ENCODE measurements at places on chromosomes 2 and 18.

GRCh38 chr2:121135168-121135853, 149.7 kb downstream of the TFCP2L1 start:
- DNase-seq = no peak

DNA sequence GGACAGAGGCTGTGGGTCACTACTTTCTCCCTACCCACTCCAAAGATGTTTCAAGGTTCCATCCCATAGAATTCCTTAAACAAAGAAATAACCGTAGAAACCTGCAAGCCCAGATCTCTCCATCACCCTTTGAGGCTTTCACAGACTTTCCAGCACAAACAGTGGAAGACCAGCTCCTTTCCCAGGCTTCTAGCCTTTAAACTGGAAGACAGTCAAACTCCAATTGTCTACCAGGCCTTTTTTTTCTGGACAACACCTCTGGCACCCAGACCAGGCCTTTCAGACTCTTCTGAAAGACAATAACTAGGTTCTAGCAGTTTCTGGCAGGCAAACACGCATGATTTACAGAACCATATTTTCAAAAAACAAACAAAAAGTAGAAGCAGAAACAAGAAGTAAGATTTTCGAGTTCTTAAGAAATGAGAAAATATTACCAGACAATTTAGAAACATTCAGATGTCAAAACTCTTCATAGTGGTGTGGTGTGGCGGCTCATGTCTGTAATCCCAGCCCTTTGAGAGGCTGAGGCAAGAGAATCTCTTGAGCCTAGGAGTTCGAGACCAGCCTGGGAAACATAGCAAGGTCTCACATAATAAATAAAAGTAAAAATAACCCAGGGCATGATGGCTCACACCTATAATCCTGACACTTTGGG, 106.8 kb upstream of the MSH2 start:
- DNase-seq = no peak

- no peak for DNase-seq
Measured at GRCh38 chr2:25400576-25401216, 59.0 kb upstream of the DNMT3A start.

- DNase-seq = no peak
Measured at GRCh38 chr18:79873449-79874110, 75.8 kb downstream of the KCNG2 start.

DNA sequence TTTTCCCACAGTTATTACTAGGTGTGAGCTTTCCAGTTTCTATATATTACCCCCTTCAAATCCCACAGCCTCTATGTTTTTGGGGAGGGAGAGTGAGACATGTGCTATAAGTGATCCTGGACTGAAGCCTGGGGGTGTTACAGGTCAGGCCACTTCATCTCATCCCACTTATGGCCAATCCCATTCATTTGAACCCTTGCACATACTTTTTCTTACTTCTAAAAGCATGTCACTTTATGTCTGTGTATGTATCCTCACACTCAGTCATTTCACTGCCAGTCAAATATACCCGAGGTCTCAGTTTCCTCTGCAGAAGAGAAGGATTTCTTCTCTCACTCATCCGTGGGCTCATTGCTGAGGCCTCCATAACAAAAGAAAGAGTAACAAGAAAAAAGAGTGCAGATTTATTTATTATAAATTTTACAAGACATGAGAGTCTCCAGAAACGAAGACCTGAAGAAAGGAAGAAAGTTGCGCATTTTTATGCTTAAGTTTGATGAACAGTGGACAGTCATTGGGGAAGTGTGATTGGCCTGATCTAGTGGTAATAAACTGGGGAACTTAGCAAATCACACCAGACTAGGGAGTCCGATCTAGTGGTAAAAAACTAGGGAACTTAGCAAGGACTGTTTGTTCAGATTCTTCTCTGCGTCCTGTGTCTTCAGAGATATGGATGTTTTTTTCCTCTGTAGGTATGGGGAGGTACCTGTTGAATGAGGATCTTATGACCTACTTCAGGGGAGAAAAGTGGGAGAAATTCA, 52.1 kb downstream of the ICOS start:
- no peak for DNase-seq

GRCh38 chr18:22971038-22971437, 37.9 kb downstream of the RBBP8 start:
- DNase-seq = no peak

GRCh38 chr18:25503567-25504081, 151.7 kb upstream of the ZNF521 start:
- DNase-seq = peak; percentile 63

GRCh38 chr2:159131267-159131913, 155.1 kb downstream of the WDSUB1 start:
- DNase-seq = no peak

DNA sequence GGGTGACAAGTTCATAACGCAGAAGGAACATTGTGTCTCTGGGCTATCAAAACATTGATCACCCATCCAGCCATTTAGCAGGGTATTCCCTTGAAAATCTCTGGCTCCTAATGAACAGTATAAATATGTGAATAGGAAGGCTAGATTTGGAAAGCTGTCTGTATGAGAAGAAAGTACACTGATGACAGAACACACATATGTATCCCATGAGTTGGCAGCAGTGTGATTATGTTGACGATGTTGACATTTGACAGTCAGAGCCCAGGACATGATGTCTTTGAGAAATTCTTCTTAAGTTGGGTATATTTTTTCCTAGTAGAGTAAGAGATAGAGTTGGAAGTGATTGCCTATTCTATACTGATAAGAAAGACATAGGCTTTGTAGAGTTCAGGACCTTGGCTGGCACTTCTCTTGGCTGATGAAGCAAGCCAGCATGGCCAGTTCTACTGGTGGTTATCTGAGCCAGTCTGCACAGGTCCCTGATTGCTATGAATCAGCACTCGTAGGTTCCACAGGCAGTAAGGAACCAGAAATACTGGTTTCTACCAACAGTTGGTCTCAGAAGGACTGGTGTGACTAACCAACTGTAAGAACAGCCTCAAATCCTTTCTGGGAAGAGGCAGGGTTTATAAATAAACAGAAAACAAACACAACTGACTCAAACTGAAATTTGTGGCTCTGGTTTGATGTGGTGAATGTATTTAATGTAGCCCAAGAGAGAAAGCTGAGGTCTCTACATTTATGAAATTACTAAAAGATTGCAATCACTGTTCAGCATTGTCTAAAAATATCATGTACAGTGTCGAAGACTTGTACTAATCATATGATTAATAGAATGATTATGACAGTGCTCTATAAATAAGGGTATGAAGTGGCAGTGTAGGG, 43.9 kb upstream of the RAPH1 start:
- DNase-seq = no peak

DNA sequence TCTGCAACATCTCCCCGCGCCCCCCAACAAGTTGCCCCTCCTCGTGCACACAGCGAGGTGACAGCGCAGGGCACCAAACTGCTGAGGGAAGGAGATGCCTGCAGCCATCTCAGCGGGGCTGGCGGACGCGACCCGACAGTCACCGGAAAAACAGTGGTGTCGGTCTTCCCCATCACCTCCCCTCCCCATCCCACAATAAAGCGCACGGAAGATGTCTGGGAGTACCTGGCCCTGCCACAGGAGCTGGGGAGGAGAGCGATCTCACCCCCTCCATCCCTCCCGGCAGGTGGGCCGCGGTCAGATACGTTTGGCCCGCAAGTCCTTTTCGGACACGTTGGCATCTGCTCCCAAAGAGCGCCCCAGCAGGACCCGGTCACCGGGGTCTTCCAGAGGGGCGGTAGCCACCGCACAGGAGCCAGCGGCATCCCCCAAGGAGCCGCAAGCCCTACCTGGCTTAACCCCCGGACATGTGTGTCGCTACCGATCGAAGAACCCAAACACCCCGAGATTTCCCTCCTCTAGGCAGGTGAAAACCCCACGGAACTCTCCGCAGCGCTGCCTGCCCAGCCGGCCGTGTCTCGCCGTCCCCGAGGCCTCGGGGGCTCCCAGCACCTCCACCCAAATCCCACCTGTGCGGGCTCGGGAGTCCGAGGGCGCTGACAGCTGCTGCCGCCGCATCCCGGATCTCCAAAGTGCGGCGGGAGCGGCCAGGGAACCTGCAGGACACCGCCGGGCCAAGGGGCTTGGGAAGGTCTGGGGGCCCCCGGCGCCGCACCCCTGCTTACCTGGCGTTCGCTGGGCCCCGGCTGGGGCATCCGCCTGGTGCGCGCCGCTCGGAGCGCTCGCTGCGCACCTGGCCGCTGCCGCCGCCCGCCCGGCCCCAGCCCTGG, 657 bp downstream of the ATP8B1 start:
- peak; percentile 78 for DNase-seq

GRCh38 chr2:68387408-68388350, 22.6 kb downstream of the PLEK start:
- DNase-seq = no peak

- DNase-seq = no peak
Measured at GRCh38 chr2:64858541-64859311, 130.5 kb upstream of the SLC1A4 start.

DNA sequence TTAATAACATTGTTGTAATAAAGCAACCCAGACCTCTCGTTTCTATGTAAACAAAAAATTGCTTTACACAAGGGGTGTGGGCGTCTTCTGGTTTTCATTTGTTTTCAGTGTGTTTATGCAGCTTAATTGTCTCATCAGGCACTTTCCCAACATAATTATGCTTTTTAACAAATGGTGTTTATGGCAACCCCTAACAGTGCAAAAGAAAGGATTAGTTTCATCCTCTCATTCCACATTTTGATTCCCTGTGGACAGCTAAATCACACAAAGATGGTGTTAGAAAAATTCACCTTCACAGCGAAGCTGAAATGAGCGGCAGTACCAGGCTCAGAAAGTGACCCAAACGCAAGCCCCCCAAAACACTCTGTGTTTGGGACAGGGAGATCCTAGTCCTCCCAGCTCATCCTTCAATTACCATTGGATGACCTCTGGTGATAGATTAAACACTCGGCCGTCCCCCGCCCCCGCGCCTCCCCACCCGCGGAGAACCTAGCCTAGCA, 724 bp downstream of the FTCDNL1 start:
- DNase-seq = peak; percentile 10

DNA sequence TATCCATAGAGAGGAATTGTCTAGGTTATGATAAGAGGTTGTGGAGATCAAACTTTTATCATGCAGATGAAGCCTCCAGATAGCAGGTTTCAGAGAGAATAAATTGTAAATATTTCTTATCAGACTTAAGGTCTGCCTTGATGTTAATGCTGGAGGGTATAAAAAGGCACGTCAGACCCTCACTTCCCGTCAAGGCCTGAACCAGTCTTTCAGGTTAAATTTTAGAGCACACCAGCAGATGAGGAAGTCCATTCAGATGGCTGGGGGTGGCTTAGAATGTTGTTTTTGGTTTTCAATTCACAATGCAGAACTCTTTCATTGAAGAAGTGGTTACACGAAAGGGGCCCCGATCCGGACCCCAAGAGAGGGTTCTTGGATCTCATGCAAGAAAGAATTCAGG, 144.4 kb upstream of the FBXO11 start:
- no peak for DNase-seq

DNA sequence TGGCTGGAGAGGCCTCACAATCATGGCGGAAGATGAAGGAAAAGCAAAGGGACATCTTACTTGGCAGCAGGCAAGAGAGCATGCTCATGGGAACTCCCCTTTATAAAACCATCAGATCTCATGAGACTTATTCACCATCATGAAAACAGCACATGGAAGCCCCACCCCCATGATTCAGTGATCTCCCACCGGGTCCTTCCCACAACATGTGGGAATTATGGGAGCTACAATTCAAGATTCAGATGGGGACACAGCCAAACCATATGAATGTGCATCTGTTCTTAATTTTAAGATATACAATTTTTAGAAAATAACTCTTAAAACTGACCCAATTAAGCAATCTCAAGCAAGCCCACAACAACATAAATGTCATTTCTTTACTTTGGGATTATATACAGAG, 12.6 kb downstream of the C18orf63 start:
- DNase-seq = no peak

DNA sequence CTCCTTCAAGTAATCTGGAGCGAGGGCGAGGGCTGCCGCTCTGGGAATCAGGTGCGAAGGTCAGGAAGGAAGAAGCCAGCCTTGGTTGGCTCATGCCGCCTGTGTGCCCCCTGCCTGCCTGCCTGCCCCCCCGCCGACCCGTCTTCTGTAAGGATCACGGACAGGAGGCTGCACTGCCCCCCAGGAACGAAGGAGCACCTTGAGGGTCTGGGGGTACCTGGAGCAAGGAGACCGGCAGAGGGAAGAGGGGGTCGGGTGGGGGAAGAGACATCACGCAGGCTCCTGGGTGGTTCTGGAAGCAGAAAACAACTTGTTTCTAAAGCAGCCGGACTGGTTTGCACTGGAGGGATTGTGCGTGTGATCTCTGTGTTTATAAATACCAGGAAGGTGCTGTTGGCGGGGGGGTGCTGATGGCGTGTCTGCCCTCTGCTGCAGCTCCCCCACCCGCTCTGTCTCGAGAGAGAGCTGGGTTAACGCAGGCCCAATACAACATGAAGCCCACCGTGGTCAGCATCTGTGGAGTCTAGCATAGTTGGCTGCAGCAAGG, 1.7 kb downstream of the FOSL2 start:
- peak; percentile 63 for DNase-seq

GRCh38 chr2:11669454-11670291, at the start of gene NTSR2:
TSS of gene NTSR2 (minus strand) at chr2:11670195. CDS start at chr2:11670129, 66 bp downstream.
- DNase-seq = peak; percentile 79

DNA sequence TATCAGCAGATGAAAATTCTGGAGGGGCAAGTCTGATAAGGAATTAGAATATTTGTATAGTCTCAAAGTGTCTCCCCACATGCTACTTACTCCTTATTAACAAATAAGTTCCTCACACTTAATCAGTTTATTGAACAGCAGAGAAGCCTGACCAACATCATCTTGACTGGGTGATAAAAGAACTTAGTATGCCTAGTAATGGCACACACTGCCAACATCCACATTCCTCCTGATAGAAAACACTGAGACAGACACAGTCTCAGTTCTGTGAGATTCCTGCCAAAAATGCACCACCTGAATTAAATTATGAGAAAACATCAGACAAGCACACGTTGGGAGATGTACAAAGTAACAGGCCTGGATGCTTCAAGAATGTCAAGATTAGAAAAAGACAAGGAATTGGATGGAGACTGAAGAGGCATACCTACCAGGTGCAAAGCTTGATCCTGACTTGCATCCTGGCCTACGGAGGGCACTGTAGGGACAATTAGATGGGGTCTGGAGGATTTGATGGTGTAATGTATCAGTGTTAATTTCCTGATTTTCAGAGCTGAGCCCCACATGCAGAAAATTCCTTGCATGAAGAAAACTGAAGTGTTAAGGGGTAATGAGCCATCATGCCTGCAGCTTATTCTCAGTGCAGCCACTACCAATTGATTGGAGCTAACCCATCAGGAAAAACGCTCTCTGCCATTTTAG, 200.4 kb upstream of the SH3BP4 start:
- DNase-seq = no peak

DNA sequence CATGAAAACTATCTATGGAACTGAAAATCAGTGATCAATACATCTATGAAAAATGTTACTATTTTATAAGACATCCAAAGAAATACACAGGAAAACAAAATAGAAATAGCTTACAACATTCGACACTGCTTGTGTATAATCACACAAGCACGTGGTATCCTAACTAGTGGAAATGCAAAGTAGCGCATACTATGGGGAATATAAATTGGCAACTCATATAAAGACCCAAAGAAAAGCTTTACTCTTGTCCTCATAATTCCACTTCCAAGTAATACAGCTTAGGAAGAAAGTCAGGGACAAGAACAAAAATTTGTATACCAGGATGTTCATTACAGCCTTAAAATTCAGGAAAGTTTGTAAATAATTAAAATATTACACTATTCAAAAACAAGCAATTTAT, 384.6 kb downstream of the NRXN1 start:
- DNase-seq = no peak

GRCh38 chr2:196431957-196432356, 207.6 kb upstream of the CCDC150 start:
- peak; percentile 6 for DNase-seq

Measured in right kidney (tissue), 9 donors.